ENCODE measurements at places on chromosomes 3 and 15. TPM values are rescaled to one million over a fixed set of nuclear protein-coding genes. Genes with fewer than 3 reads are reported as not detected.
A peak's percentile ranks its signal among the peaks of the same experiment; 100 is the strongest.

Gene SLC35A5
- 53.0 TPM for total RNA-seq

Gene DOCK3
- 0.51 TPM for total RNA-seq

Gene ASB14
- total RNA-seq = not detected

Gene GNL3
- 90.2 TPM for total RNA-seq

Gene ALDH1L1
- not detected for total RNA-seq

Gene LPCAT4
- total RNA-seq = 17.5 TPM

DNA sequence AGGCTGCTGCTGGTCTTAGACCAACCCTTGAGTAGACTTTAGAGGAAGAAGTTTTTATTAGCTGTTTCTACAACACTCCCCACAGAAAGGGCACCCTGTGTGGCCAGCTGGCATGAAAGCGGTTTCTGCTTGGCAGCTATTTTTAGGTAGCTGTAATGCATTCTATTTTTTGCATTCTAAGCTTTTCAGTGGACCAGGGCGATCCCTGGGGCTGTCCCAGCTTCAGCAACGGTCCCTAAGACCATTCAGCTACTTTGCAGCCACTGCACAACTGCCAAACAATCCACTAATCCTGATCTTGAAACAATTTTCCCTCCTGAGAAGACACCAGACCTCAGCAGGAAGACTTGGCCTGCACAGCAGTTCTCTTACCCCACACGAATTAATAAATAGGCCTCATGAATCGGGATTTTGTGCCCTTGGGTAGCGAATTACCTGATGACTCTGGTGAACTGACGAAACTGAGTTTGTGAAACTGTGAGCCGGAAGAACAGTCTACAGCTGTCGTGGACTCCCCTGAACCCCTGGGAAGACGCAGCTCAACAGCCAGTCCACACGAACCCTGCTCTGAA lies 14.6 kb upstream of the TFRC start:
- H3K4me3 ChIP-seq = no peak overlapping the region
- H3K4me1 ChIP-seq = no peaks in the 10 kb centered on the region
- H3K36me3 ChIP-seq = no peaks in the 10 kb centered on the region
- H3K27ac ChIP-seq = no peak overlapping the region
- peaks cover 6% of the 10 kb centered on the region for H3K27me3 ChIP-seq

DNA sequence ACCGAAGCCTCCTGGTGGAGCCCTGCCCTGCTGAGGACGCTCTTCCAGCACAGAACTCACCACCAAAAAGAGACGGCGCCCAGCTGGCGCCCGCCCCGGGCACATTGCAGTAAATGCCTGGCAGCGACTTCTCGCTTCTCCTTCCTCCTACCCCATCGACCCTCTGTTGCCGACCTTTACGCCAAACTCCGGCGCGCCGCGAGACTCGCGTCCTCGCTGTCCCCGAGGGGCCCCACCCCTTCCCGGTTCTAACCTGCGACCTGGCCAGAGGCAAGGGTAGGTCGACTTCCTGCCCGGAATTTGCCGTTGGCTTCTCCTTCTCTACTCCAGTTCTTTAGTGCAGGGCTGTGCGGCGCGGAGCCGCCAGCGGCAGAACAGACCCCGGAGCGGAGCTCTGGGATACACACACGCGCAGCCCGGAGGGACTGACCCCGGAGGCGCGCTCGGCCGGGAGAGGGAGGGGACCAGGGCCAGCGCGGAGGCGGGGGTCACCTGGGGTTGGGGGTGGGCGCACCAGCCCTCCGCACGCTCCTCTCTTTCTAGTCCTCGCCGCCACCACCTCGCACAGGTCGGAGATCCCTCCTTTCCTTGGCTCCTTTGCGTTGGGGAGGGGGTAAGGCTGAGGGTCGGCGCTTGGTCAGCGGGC lies 226.6 kb upstream of the AZI2 start:
- no peak overlapping the region for H3K27ac ChIP-seq
- no peaks in the 10 kb centered on the region for H3K36me3 ChIP-seq
- peaks cover 59% of the 10 kb centered on the region for H3K27me3 ChIP-seq
- DNase-seq = peak; percentile 35

- no peak overlapping the region for H3K4me3 ChIP-seq
- H3K27me3 ChIP-seq = no peaks in the 10 kb centered on the region
- peaks cover 12% of the 10 kb centered on the region for H3K4me1 ChIP-seq
- H3K36me3 ChIP-seq = no peaks in the 10 kb centered on the region
- DNase-seq = no peak
Measured at GRCh38 chr15:71566226-71566625, 244.1 kb upstream of the NR2E3 start.

GRCh38 chr3:4467522-4467867 lies 426 bp upstream of the SUMF1 start:
- no peaks in the 10 kb centered on the region for H3K4me1 ChIP-seq
- 0 out of 2 replicates have a peak overlapping the region, but pooled peaks have one; percentile 55 for H3K27ac ChIP-seq
- peak overlapping the region; percentile 95 for H3K4me3 ChIP-seq

Measured in GM23248 (cell line).